ENCODE measurements at places on chromosomes 2 and 18.

DNA sequence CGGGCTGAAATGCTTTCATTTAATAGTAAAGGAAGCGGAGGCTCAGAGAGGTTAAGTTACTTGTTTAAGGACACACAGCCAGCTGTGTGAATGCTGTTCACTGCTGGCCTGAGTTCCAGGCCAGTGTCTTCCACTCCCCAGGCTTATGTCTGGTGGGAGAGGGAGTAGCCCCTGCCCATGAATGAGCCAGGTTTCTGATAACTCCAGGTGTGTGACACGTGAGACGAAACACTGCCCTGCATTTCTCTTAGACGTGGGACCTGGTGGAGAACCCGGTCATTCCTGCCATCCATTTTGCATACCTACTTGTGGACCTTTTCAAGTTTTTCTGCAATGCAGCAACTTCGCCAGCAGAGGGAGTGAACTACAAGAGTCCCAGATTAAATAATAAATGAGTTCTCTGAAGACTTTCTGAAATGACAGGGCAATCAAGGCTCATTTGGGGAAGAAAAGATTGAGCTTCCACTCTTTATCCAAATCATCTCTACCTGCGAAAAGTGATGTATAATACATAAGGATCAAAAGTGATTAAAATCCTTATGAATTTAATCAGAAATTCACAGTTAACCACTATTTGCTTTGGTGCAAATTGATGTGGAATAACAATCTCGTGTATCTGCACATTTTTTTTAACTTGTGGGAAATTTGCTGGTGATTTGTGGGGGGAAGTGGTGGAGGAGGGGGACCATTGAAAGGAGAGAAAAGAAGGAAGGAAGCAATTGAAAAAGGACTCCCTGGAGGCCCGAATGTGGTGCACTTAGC lies 79.4 kb upstream of the ASB18 start:
- DNase-seq, result peak; percentile 59

- DNase-seq, result no peak
Observed at GRCh38 chr2:138267902-138268254, 233.7 kb upstream of the SPOPL start.

DNA sequence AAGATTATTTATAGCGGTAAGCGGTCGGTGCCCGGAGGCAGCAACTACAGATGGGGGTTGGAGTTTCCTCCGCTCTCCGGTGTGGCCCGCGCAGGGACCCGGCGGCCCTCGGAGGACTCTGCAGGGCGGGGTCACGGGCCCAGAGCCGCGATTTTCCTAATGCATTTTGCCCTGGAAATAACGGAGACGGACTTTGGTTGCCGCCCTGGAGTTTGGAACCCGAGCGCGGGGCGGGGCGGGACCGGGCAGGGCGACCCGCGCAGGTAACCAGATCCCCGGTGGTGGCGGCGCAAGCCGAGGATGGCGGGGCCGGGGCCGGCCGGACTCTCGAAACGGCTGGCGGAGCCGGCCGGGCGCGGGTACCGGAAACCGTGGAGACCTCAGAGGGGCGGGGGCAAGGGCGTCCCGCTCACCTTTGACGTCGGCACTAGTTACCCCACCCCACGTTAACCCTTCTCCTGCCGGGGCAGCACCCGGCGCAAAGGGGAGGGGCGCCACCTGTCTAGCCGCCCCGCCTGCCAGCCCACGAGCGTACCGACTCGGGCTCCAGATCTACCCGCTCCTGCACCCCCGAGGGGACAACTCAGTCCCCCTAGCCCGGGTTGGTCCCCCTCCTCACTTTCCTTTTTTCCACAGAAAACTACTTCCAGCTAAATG lies 2.9 kb downstream of the CYP26B1 start:
- DNase-seq, result no peak

GRCh38 chr2:68426848-68427579 lies 40.1 kb downstream of the FBXO48 start:
- peak; percentile 73 for DNase-seq

DNA sequence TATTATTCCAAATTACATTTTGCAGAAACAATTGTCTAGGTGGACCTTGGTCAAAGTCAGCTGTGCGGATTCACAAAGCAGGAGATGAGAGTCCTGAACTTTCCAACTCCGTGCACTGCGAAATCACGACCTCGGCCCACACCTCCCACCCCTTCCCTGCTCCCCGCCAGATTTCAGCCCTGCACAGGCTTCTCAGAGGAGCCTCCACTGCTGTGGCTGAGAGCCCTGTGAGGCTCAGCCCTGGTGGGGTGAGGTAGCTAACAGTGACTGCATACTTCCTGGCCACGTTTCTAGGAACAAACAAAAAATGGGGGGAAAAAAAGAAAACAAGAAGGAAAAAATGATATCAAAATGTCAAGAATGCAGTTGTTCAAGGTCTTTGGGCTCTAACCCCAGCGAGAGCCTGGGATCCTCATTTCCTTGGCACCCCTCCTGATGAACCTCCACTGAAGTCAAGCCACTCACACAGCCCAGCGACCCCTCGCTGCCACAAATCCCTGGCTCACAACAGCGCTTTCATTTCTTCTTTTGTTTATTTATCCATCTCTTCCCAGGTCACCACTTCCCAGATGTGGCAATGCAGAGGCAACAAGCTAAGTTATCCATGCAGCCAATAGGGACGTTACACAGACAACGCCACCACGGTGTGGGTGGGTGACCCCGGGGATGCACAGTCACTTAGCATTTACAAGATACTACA lies 729.7 kb upstream of the ID2 start:
- no peak for DNase-seq

- no peak for DNase-seq
Observed at GRCh38 chr2:3664925-3665324, 6.9 kb downstream of the ALLC start.

GRCh38 chr2:27320958-27321543 lies 1.8 kb downstream of the MPV17 start:
- no peak for DNase-seq

GRCh38 chr2:219907011-219907365 lies 279.6 kb downstream of the SLC4A3 start:
- no peak for DNase-seq
